ENCODE measurements at places on chromosomes 1 and 21. TPM values are rescaled to one million over a fixed set of nuclear protein-coding genes. Genes with fewer than 3 reads are reported as not detected.

The VWA5B1 gene
- total RNA-seq = not detected

DNA sequence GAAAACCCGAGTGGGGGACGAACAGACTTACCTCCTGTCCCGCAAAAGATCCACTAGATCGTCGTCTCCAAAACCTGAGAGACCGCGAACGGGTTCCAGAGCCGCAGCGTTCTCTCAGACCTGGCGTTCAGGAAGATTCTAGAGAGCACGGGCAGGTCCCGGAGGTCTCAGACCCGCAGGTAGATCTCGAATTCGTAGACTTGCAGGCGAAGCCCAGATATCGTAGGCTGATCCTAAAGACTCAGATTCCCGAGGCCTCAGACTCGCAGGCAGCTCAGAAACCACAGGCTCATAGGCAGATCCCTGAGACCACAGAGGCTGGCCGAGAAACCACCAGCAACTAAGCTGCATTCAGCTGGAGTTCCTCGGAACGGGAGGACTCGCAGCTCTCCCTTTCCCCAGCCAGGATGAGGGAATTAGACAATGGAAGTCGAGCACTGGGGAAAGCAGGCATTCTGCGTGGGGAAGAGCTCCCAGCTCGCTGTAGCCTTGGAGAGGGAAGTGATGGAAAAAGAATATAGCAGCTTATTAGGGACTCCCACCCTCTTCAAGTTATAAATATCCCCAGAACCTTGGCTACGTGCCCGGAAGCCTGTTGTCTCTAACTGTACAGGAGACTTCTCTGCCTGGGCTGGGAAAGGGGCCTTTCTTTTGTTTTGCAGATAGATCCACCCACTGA is at the start of gene ZNF436:
TSS of gene ZNF436 (minus strand) at position 502 of the 679 bp plus-strand sequence. CDS start 1,831 bp downstream, outside the sequence.
- DNase-seq = no peak

- DNase-seq = no peak
Measured at GRCh38 chr21:16037421-16037955, 307.7 kb downstream of the USP25 start.

The SPRR2A gene
- not detected for total RNA-seq

DNA sequence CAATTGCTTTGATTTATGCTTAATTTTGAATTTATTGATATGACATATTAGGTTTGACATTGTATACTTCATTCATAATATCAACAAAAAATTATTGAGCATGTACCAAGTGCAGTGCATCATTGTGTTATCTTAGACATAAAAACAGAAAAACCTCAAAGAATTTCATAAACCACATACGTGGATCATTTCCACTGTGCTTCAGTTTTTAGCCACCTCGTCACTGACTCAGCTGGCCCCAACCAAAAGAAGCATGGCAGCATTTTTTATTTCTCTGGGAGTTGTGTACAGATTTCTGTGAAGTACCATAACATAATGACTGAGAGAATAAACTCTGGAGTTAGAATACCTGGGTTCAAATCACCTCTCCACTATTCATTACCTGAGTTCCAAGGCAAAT is 95.6 kb upstream of the C1orf87 start:
- DNase-seq = no peak

GRCh38 chr1:3206696-3207095 is 137.7 kb downstream of the PRDM16 start:
- no peak for DNase-seq

The SNIP1 gene
- total RNA-seq = 29.3 TPM

DNA sequence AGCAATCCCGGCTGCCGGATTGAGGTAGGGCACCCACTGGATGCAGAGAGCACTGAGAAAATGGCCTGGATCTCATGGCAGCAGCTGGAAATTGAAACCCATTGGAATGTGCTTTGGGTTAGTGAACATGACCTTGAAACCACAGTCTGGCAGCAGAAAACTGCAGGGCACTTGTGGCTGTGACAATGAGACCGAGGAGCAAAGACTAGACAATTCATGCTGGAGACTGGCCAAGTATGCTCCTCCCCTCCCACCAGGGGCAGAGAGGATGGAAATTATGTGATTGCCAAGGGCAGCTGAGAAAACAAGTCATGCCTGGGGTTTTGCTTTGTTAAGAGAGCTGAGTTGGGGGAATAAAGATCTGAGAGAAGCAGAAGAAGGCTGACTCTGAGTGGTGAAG is 60.7 kb downstream of the ZNF697 start:
- no peak for DNase-seq

DNA sequence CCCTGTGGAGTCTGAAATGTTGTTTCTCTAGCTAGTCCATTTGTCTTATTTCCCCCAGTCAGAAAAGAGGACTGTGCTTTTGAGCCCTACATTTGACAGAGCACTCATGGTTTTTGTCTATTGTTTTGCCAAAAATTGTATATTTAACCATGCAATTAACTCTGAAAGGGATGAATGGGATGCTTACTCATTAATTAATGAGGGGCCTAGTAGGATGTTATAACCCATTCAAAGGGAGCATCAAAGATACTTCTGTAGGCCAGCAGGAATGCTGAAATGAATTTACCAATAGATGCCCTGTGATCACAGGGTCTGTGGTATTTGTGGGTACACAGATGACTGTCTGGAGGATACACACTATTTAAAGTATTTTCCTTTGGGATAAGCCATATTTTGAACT is 147.7 kb downstream of the FCRL5 start:
- DNase-seq = no peak

All from activated naive CD8-positive, alpha-beta T cell treated with anti-CD3 and anti-CD28 coated beads, Interleukin-2, amount 10 ng/mL, durations not matched to agents 7 days and 5 days (primary cell).